ENCODE measurements at places on chromosomes 12 and 14.

- no peak for DNase-seq
These were observed 7.4 kb downstream of the BMP4 start for GRCh38 chr14:53949201-53949600.

DNA sequence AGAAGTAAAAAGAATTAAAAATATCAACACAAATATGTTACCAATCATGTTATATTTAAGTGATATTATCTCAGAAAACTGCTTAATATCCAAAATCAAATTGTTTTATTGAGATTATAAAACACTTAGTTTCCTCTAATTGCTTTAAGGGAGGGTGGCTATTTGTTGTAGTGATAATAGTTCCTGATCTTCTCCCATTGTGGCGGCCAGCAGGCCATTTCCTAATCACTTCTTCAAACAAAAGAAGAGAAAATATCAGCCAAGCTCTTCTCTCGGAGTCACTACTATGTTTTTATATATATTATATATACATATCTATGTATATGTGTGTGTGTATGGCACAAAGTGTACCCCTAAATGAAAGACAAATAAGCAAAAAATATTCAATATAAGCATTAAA, 31.5 kb downstream of the ERO1A start:
- no peak for DNase-seq

DNA sequence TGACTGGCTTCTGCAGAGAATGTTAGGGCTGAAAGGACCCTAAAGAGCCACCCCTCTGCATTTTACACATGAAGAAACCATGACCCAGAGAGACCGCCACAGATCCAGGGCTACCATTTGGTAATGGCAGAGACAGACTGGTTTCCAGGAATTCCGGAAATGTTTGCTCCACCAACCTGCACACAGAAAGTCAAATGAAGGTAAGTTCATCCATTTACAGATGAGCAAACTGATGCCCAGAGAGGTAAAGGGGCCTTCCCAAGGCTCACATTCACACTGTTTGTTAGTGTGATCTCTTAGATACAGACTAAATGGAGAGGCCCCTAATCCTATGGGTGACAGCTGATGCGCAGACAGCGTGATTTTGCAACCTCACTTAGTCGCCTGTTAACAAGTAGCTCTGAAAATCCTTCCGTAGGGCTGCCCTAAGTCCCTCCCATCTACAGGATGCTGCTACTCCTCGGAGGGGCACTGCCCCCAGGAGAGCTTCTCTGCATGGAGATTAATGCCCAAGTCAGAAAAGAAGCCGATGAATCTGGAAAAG, 33.8 kb downstream of the ZFP36L1 start:
- no peak for DNase-seq

DNA sequence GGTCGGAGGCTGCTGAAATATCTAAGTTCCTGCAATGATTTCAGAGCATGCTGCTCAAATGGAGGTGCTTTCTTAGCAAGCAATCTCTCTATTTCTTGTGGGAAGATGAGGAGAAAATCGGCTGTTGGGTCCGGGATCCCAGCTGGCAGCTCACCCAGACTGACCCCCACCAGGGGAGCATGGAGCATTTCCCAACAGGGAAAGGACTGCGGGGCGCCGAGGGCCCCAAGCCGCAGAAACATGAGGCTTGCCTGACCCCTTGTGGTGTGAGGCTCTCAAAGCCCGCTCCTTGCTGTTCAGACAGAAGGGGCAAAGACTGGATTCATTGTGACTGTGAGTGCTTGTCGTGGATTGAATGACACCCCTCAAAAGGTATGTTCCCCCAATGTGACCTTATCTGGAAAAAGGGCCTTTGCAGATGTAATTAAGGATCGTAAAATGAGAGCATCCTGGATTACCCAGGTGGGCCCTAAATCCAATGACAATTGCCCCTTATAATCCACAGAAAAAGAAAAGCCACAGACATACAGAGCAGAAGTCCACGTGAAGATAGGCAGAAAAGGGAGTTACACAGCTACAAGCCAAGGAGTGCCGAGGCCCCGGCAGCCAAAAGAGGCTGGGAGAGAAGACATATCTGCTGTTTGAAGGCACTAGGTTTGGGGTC, 116.3 kb upstream of the VASH1 start:
- peak; percentile 24 for DNase-seq

- no peak for DNase-seq
These were observed 615.1 kb downstream of the TMEM121 start for GRCh38 chr14:106141242-106142220.

- DNase-seq, result no peak
These were observed 8.3 kb upstream of the PRKAG1 start for GRCh38 chr12:49026678-49027480.

DNA sequence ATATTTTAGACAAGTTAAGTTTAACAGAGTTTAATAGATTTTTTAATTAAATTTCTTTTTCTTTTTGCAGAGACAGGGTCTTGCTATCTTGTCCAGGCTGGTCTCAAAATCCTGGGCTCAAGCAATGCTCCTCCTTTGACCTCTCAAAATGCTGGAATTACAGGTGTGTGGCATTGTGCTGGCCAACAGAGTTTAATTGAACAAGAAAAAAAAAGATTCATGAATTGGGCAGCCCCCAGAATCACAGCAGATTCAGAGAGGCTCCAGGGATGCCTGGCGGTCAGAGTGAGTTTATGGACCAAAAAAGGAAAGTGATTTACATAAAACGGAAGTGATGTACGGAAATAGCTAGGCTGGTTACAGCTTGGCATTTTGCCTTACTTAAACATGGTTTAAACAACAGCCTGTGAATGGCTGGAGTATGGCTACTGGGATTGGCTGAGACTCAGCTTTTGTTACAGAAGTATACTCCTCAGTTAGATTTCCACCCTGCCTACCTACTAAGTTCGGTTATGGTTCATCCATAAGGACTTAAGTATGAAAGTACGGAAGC, 14.5 kb upstream of the TESPA1 start:
- DNase-seq, result no peak

GRCh38 chr14:99790978-99791376, 2.2 kb upstream of the EML1 start:
- no peak for DNase-seq
